Upper lobe of right lung (tissue), 1 donor: ENCODE measurements at places on chromosomes 13 and 19.

- no peak for DNase-seq
These were observed 25.8 kb upstream of the MEDAG start for GRCh38 chr13:30880151-30880855.

- DNase-seq: no peak
These were observed 87.2 kb upstream of the TNFSF11 start for GRCh38 chr13:42486711-42487198.

DNA sequence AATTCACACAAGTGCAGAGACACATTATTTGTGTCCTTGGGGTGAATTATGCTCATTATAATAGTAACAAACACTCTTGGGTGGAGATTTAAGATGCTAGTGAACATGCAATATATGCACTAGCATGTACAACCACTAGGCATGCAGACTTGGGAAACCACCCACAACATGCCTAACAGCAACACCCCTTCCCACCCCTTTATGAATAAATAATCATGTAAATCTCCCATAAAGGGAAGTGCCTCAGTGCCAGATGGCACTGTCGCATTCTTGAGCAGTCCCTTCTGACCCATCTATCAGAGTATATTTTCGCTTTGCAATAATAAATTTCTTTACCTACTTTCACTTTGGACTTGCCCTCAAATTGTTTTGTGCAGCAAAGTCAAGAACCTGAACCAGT lies 1362.2 kb downstream of the OLFM4 start:
- DNase-seq: no peak

DNA sequence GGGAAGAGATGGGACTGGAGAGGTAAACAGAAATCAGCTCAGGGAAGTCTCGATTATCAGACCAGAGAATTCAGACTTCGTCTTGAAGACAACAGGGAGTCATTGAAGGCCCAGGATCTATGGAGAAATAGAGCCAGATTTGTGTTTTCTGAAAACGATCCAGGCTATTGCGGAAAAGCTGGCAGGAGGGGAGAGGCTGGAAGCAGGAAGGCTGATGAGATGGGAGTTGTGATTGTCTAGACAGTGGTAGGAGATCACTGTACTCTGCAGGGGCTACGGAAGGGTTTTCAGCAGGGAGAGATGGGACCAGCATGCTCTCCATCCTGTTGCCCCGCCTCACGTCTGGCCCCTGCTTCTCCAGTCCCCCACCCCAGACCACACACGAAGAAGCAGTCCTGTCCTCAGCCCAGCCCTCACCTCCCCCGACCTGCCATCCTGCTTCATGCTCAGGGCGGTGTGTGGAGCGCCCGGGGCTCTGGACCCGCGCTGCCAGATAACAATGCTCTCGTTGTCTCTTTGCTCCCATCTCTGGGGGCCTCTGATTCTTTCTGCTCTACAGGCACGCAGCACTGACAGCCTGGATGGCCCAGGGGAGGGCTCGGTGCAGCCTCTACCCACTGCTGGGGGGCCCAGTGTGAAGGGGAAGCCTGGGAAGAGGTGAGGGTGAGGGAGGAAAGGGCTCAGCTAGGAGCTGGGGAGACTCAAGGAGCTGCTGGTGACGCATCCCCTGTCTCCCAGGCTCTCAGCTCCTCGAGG lies 1.9 kb downstream of the ARHGAP33 start:
- no peak for DNase-seq

- DNase-seq: no peak
These were observed 199.2 kb downstream of the LACC1 start for GRCh38 chr13:44078806-44079376.
